DMS79 (cell line): ENCODE measurements at places on chromosomes 6 and 20.

GRCh38 chr20:47875297-47876025 lies 90.2 kb upstream of the SULF2 start:
- no peak for DNase-seq

GRCh38 chr20:33441142-33441955 lies 2.2 kb downstream of the SNTA1 start:
- no peak for DNase-seq

DNA sequence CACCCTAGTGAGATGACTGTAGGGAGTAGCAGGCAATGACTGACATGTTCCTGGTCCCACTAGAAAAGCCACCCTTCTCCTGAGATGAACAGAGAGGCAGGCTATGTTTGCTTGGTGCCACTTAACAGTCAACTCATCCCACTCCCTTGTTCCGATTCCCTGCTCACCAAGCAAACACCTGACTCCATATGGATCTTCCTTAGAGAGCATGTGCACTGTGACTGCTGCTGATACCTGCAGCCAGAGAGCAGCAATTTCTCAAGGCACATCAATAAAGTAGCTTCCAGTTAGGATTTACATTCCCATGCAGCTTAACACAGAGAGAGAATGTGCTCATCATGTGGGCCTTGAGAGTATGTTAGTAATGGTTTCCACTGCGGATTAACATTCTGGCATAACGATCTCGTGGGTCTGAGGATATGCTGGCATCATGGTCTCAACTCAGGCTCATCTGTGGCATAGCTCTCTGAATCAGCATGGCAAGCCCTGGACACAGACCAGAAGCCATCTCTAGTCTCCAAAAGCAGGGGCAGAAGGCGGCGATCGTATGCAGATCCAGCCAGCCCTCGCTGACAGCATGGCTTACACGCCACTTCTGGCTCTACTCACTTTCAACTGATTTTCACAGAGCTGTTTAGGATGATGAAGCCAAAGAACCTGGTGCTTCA lies 43.9 kb downstream of the ATXN1 start:
- no peak for DNase-seq

GRCh38 chr6:125107896-125108295 lies 45.7 kb upstream of the TPD52L1 start:
- no peak for DNase-seq

DNA sequence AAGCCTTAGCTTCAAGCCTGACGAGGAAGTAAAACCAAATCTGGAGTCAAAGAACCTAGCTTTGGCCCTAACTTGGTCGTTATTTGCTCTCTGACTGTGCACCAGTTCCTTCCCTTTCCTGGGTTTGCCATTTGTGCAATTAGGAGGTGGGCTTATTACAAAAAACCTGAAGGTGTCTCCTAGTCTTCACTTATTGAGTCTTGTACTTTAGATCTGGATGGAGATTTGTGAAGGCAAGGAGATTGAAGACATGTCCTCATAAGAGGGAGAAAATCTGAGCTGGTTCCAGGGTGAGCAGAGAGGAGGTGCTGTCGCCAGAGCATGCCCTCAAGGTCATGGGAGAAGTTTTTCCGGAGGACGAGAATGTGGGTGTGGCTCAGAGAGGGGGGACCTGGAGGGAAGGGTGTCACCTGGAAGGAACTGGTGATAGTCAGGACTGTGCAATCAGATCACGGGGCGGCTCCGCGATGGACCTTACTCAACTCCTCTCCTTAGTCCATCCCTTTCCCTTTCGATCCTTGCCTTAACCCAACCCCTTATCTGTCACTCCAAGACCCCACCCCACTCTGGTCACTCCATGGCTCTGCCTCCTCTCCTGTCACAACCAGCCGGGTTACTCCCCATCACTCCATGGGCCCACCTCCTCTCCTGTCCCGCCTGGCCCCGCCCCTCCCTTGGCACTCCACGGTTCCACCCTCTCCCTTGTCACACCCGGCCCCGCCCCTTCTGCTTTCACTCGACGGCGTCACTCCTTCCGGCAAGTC lies 588 bp upstream of the ACSS2 start:
- DNase-seq = peak; percentile 83

- no peak for DNase-seq
Observed at GRCh38 chr6:142307963-142308748, 6.3 kb downstream of the ADGRG6 start.

DNA sequence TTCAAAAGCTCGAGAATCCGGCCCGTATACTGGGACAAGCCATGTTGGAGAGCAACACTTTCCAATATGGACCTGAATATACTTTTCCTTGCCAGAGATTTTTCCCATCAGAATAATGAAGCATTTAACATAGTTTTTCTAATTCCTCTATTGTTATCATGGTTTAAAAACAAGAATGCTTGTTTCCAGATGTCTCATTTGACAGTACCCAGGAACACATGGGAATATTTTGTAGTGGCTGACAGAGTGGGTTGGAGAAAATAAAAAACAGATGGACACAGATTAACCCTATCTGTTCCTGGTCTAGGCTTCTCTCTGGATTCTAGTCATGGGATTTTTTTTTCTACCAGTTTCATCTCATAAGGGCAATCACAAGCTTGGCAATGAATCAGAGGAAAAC lies 164.8 kb upstream of the CEP162 start:
- DNase-seq = no peak

DNA sequence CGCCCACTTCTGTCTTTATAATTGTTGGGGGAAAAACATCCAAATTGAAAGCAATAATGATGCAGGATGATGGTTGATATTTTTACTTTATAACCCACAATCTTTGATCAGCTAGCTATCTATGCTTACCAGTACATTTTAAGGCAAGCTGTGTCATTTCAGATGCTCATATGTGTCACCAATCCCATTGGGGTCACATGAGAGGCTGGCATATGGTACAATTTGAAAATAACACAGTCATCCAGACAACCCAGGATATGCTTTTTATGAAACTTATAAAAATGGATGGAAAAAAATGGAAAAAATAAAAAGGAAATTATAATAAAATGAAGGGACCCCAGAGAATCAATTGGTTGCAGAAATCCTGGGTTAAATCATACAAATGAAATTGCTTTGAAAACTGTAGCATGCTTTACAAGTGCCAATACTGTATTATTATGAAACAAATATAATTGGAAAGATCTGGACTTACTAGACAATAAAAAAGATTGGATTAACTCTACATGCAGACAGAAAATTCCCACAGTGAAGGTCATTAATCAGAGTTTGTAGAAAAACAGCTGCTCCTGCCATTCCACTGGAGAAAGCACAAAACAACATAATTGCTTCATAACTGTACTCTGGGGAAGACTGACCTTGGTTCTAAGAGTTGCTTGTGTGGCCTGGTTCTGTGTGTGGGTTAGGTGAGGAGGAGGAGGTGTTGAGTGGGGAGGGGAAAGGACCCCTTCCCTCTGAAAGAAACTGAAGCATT lies 13.3 kb upstream of the PRIM2 start:
- no peak for DNase-seq

GRCh38 chr6:105641504-105641903 lies 238.6 kb upstream of the PREP start:
- DNase-seq = no peak

GRCh38 chr6:136930528-136930927 lies 8.4 kb downstream of the SLC35D3 start:
- no peak for DNase-seq

DNA sequence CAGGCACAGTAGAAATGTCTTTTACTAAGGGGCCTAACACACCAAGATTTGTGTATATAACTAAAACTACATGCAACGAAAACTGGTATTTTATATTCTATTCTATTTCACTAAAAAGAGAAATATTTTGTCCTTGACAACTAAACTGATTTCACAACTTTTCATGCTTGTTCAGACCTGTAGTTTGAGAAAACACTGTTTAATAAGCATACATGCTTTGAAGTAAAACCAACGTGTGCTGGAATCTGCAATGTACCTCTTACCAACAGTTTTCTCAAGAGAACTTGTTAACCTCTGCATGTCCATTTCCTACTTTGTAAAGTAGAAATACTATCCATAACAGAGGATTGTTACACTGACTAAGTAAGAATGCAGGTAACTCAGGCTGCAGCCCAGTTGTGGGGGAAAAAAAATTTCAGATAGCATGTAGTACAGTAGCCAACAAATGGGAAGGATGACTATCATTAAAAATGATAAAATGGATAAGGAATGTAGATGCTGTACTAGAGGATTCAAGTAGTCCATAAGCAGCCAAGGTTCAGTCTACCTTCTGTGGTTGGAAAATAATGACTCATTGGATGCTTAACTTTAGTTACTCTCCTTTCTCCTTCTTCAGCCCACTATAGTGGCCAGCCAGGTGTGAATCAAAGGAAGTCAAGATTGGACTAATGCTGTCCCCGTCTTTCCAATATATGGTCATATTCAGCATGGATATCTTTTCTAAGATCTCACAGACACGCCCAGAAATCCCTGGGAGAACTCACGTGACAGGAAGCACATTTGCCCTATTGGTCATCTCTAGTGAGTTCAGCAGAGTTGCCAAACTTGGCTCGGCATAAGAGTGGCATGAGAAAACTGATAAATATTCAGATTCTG lies 65.2 kb downstream of the HFE start:
- DNase-seq = no peak

DNA sequence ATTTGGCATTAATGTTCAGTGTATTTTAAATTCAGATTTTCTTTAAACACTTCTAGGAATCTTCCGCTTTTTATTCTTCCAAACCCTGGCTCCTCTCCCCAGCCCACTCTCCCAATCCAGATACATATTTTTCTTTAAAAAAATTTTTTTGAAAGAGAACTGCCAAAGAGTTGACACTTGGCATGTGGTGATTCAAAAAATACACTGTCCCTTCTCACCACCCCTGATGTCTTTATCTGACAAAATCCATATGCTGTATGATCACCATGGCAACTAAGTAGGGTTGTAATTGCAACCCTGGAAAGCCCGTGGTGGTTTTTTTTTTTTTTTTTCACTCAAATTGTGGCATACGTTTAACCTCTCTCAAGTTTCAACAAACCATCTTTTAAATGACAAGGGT lies 355.8 kb upstream of the SASH1 start:
- no peak for DNase-seq

- DNase-seq = no peak
Observed at GRCh38 chr20:63742381-63743024, 2.9 kb downstream of the SLC2A4RG start.

DNA sequence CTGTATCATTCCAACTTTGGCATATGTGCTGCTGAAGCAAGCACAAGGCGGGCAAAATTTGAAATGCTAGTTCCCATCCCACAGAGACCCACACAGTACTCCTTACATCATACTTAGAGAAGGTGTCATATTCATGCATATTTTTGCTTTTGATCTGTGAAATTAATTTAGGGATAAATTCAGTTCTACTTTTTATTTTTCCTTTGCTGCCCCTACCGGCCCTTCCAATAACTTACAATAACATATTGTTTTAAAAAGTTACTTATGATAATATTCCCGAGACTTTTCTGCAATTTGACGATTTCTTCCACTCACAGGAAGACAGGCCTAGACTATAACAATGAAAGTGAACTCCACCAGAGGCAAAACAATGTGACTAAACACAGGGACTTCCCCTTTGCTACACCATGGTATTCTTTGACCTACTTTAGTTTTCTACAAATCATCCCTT lies 35.0 kb downstream of the SESN1 start:
- DNase-seq = no peak

DNA sequence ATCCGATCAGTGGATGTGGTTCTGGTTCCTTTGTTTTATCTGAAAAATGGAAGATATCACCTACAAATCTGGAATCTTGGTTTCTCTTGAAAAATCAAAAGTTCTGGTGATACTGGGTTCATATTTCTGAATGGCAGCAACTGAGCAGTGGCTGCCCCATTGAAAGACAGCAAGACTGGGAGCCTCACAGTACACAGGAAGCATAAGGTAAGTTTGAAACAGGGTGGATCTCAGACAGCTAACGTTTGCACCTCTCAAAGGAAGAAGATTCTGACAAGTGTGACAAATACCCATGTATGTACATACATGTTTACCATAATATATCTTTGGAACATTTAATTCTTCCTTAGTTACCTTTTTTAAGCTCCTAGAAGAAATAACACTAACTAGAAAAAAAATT lies at the start of gene SAMD3:
Gene SAMD3 (minus strand): TSS at position 177 of the 400 bp plus-strand sequence. CDS start 7,678 bp downstream, outside the sequence.
- no peak for DNase-seq

- DNase-seq = no peak
Observed at GRCh38 chr20:4245542-4245941, 230.2 kb upstream of the RNF24 start.

- DNase-seq = no peak
Observed at GRCh38 chr6:125668071-125668470, 81.4 kb upstream of the HEY2 start.

DNA sequence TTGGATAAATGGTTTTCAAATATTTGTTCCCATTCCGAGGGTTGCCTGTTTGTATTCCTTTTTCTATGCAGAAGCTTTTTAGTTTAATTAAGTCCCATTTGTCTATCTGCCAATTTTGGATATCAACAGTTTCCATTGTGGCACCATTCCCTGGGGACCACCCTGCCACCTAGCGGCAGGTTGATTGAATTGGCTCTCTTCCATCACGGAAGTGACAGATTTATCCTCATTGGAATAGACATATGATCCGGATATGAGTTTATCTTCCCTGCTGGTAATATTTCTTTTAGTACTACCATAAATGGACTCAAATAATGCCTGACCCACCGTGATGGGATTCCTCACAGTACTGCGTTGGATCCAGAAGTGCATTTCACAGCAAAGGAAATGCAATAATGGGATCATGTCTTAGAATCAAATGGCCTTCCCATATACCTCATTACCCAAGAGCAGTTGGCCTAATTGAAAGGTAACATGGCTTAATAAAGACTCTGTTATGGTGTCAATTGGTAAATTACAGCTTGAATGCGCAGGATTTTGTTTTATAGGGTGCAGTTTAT lies 327.0 kb downstream of the BMP2 start:
- no peak for DNase-seq

GRCh38 chr6:107657755-107658461 lies 166.2 kb downstream of the SCML4 start:
- no peak for DNase-seq

DNA sequence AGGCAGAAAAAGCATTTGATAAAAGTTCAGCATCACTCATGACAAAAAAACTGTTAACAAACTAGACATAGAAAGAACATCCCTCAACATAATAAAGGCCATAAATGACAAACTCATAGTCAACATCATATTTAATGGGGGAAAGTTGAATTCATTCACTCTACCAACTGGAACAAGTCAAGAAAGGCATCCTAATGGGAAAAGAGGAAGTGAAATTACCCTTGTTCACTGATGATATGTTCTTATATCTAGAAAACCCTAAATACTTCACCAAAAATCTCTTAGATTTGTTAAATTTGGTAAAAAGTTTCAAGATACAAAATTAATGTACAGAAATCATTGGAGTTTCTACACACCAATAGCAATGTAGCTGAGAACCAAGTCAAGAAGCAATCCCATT lies 48.9 kb downstream of the GGTLC1 start:
- DNase-seq = no peak
